ENCODE measurements at places on chromosomes 5 and 9.

- DNase-seq = no peak
These were observed 88.9 kb downstream of the EBF1 start for GRCh38 chr5:159010661-159011442.

DNA sequence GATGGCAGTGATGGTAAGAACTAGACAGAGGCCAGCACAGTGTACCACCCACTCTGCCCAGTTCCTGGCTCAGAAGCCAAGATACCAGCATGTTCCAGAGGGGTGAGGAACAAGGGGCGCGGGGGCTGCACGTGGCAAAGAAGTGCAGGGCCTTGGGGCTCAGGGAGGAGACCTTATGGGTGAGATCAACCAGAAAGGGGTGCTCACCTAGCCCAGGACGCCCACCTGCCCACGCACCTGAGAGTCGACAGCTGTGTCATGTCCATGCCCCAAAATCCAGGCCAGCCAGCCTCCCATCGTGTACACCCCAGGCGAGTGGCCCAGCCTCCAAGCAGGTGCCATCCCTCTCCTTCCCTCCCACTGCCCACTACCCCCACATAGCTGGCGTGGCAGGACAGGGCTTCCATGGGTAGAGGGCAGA, 34.9 kb downstream of the BICD2 start:
- no peak for DNase-seq

DNA sequence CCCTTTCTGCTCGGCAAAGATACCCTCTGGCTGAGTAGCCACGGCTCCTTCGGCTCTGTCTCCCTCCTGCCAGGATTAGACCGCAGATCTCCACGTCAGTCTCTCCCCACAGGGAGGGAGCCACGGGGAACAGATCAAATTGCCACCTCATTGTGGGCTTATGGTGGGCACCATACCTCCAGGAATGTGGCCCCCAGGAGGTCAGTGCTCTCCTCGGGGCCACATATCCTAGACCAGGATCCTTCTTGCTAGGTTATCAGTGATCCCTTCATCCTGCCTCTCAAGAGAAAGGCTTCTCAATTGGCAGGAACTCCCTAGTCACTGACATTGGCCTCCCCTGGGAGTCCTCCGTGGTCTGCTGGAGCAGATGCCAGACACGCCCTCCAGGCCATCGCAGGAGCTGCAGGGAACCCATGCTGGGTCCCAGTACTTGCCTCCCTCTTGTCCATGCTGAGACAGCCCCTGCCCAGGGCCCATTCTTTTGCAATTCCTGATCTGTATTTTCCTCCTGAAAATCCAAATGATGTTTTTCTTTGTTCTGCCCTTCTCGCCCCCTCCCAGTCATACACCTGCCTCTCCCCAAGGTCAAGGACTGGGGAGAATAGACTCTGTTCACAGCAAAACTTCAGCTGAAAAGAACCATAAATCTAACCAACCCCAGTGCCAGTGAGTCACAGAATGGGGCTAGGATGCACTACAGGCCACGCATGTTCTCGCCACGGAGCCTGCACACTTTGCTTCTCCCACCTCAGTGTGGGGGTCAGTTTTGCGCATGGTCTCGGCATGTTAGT, 31.6 kb upstream of the ENHO start:
- no peak for DNase-seq

DNA sequence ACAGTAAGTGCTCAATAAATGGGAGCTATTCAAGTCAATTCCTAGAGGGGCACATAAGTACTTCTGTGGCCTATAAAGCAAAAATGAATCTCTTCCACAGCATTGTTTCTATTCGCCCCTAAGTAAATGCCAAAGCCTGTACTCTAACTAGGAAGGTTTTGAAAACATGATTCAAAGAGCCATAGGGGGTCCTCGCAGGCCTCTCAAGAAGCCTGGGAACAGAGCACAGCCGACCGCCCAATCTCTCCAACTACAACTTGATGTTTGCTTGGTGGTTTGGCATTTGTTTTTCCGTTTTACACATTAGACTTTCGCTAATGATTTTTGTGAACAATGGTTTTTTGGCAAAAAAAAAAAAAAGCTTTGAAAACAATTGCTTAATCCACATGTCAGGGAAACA, 19.4 kb downstream of the EFNA5 start:
- no peak for DNase-seq

DNA sequence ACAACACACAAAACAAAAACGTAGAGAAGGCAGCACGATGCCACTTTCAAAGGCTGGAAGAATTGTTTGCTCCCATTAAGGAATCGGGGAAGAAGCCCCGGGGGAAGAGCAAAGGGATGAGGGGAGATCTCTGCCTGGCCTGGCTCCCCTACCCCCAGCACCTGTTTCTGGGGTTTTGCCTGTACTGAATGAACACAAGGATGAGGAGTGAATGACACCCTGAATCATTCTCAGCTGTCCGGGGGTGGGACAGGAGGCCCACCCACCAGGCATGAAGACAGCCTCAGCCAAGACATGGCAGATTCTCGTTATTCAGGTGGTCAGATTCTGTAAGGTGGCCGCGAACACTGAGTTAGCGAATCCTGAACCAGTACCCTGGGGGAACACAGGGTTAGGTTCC, 7.5 kb downstream of the TBC1D9B start:
- no peak for DNase-seq

- DNase-seq = no peak
These were observed 16.0 kb downstream of the TMOD1 start for GRCh38 chr9:97517331-97518089.

- no peak for DNase-seq
These were observed 7.1 kb downstream of the CCNH start for GRCh38 chr5:87405472-87406155.

DNA sequence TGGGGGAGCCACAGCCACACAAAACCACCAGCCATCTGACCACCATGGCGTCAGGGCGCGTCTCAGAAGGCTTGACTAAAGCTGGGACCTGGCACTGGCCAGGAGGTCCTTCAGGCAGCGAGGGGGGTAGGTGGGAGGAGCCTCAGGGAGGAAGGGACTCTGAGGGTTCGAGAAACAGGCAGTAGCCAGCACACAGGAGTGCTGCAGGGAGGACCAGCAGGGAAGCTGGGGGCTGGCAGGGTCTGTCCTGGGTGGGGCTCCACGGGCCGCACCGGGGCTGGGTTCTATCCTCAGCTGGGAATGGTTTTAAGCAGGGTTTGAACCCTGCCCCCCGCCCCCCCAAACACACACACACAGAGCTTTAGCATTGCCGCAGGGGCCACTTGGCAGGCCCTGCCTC, 7.4 kb downstream of the FAM163B start:
- no peak for DNase-seq

DNA sequence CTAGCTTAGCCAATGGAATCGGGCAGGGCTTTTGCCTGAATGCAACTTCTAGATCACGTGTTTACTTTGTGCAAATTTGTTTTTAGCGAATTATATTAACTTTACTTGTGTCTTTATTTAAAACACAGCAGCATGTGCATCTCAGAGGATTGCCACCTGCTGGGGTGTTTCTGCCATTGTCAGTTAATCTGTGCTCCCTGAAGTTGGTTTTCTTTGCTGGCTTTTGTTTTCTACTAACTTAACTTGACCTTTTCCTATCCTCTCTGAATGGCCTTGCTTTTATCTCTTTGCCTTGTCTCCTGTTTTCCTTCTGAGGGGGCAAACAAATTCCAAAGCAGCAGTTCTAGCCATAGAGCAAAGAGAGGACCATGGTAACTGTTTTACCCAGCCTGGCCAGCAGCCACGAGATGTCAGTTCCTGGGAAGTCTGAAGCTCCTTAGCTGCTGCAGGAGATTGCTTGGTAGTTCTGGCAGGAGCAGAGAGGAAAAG, 67.6 kb downstream of the ARHGEF28 start:
- DNase-seq = no peak

DNA sequence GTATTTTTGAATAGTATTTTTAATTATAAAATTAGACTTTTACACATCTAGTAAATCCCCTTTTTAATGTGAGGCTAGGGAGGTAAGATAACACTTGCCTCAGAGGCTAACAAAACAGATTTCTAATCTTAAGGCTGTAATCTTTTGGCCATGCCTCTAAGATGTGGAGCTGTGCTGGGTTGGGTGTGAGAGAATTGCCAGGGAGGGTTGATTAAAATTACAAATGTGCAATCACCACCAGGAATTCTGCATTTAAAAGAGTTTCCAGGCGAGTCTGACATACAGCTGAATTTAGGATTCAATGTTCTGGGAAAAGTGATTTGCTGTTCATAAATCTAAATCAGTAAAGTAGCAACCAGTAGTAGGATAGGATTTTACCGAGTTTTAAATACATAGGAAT, 73.3 kb downstream of the NUDT12 start:
- no peak for DNase-seq

GRCh38 chr5:133360693-133361472, 251.5 kb downstream of the FSTL4 start:
- no peak for DNase-seq

DNA sequence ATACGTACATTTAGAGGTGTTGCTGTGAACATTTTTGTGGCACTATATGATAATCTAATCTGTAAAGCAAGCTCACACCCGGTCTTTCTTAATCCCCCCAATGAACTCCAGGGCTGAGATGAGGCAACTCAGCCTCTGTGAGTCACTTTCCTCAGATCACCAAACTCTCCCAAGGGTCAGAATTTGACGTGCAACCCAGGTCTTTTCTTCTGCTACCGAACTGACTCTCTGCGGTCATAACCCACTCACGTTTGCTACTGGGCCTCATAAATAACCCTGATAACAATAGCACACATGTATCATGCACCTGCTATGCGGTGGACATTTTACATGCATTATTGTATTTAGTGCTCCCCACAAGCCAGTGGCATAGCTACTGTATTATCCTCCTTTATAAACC, 153.1 kb downstream of the DROSHA start:
- no peak for DNase-seq

DNA sequence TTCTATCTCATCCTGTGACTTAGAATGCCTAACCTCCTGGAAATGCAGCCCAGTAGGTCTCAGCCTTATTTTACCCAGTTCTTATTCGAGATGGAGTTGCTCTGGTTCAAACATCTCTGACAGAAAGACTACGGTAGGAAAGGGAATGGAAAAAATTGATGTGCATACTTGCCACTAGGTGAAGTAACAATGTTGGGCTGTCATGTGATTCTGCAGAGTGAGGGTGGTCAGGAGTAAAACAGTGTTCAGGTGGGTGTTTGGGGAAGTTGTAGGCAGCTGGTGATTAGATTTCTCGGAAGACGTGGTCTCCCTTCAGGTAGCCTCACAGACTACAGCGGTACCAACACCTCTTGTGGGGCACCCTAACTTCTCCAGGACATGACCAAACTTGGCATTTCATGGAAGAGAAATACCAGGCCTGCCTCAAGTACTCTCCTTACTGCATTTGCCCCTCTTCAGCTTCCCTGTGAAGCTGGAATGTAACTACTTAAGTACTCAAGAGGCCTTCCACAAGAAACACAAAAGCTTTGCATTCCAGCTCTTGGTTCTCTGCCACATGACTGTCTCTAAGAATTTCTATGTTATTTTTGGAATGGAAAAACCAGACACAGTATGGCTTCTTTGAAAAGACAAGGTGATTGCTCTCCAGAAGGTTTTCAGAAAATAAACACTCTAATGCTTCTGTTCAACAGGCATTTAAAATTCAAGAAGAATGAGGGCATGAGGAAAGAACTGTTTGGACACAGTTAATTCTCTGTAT, 17.4 kb upstream of the ENTREP1 start:
- DNase-seq = no peak

DNA sequence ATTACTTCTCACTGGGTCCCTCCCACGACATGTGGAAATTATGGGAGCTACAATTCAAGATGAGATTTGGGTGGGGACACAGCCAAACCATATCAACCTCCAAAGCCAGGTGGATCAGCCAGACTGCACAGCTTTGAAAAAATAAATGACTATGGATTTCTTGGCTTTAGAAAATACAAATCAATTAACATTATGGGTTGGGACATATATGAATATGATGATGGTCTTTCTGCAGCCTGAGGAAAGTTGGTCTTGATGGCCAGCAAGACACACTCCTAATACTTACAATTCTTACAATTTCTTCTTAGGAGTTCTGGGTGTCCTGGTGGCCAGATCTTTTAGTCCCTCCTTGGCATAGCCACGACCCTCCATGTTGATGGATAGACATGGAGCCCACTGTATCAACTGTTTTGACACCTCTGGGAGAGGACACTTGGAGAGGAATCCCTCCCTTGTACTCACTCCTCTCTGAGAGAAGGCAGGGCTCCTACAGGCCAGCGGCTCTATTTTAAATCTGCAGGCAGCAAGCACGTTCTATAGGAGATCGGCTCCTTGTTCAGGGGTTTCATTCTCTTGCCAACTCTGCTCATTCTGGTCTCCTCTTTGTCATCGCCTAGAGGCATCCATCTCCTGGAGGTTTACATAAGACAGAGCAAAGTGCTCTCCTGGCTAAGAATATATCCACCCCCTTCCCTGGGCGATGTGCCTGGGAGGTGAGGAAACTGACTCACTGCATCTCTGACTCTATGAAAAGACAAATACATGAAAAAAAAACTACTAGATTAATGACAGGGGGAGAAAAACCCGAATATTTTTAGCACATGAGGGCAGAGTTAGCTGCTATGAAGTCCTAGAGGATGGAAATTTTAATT, 145.9 kb downstream of the CARTPT start:
- DNase-seq = no peak

DNA sequence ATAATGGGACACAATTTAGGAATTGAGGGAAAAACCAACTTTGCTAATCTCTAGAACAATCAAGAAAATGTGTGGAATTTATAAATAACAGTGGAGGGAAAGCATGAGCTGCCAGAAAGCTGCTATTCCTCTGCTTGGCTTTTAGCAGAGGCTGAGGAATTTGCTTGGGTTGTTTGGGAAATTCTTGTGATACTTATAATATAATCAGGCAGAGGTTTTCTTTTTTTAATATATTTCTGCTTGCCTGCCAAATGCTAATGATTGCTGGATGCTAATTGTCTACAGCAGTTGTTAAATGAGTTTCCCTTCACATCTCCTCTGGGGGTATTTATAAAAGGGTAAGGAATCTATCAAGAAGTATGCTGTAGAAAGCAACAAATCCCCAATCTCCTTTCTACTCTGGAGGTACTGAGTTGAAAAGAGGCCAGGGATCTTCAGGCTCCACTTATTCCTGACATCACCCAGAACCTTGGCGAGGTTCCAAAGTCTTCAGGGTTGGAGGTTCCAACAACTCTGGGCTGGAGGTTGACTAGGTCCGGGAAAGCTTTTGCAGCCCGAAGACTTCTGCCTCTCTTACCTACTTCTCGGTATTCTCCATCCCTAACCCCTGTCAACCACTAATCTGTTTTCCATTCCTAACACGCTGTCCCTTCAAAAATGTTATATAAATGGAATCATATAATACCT, 60.4 kb upstream of the TMED7 start:
- no peak for DNase-seq

DNA sequence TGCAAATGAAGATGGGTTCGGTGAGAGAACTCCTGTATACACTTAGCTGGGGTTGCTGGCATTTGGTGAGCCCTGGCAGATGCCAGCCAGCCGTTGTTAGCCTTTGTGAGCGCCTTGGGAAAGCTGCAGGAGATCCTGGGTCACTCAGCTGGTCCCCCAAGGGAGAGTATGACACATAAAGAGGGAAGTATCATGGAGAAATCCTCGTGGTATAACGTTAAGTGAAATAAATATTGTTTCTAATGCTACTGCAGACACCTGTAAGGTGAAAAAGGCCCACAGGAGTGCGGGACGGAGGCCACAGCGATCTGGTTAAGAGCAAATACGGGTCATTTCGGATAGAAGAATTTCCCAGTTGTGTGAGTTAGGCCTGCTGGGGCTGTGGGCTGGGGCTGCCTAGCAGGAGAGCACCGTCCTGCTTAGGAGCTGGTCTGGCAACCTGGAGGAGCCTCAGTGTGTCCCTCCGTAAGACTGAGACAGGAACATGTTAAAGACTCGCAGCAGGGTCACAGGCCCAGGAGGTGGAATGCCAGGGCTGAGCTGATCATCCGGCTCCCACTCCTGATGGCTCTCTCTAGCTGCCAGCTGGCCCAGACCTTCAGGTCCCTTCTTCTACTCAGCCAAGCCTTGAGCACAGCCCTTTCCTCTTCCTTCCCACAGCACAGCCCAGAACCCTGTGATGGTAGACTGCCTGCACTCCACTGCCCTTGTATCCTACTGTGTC, 4.9 kb downstream of the NKX2-5 start:
- no peak for DNase-seq

Data from neural crest cell (in vitro differentiated cells).